ENCODE measurements at places on chromosomes 7 and 10.

- DNase-seq = no peak
These were observed 24.4 kb downstream of the MRPS33 start for GRCh38 chr7:140990193-140990962.

DNA sequence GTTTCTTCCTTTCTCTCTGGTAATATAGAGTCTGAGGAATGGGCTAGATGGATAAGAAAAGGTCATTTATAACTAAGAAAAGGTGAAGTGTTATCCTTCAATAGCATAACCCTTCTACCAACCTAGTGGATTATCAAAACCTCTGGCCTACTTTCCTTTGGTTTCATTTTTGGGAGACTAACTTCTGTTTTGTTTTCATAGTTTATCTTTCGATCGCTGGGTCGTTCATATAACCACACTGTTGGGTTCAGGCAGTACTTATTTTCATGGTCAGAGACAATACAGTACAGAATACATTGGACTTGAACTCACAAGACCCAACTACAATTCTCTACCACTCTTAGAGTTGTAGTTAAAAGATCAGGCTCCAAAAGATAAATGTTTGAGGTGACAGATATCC lies 86.5 kb downstream of the UBE2H start:
- no peak for DNase-seq

DNA sequence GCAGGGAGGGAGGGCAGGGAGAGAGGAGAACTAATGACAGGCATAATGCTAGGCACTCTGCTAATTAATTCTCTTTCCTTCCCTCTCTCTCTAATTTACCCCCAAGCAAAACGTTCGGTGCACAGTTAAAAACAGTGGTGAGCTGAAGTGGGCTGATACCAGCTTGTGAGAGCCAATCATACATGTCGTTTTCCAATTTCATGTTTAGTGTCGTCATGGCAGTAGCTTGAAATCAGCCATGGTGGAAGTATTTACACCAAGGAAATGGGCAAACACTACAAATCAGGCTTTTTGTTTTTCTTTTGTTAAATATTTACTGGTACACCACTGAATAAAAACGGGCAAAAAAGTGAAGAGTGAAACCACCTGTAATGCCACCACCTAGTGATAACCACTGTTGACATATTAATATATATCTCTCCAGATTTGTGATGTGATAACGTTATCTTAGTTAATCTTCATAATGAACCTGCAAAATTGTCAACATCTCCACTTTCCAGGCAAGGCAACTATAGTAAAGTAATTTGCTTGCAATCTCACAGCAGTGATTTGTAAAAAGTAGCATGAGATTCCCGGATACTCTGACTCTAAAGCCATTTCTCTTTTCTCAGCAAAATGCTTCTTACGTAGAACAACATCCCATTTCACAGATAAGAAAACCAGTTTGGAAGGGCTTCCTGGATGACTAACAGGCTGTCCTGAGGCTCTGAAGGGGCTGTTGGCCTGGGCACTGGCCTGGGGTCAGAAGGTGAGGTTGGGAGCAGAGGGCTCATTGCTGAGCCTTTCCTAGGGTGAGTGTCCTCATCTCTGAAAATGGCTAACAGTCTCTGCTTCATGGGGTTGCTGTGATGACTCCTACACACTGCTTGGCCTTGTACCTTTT lies 83.7 kb downstream of the ATXN7L1 start:
- DNase-seq = no peak

DNA sequence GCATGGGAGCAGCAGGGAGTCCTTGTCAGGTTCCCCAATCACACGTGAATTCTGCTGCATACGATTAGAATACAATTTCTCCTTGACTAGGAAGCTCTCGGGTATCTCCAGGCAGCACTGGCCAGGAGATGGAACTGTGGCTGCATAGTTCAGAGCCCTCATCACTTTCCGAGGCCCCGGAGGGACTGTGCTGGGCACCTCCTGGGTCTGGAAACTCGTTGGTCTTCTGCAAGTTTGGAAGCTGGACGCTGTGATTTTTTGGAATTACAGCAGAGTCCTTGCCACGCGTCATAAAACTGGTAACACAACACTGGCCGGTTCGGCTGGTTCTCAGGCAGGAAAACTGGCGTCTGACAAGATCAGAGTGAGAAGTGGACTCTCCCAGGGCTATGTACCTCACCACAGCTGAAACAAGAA lies 216.1 kb downstream of the CCDC3 start:
- no peak for DNase-seq

- DNase-seq = no peak
These were observed 832.1 kb downstream of the CNTNAP2 start for GRCh38 chr7:146948703-146949102.

GRCh38 chr7:9125246-9125645 lies 691.8 kb downstream of the NXPH1 start:
- no peak for DNase-seq

DNA sequence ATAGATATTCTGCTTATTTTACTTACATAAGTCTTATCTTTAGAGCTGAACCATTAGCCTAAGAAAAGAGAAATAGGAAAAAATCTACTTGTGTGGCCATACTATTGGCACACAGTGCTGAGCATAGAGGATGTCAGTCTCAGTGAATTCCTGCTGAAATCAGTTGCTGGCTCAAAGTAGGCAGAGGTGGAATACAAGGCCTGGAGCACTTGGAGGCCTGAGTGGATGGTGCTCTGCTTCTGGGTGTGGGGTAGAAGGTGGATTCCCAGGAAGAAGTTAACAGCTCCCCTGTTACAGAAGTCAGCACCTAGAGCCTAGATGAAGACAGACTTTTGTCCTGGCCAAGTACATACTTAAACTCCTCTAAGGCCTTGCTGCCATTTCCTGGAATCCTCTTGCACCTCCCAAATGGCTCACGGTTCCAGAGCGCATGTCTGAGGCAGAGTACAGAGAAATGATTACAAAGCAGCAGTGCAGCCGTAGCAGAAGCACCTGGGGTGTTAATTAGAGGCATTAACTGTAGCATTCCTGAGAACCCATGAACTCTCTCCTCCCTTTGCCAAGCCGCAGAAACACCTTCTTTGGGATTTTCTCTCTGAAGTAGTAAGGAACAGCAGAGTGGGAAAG lies 18.0 kb upstream of the XPNPEP1 start:
- DNase-seq = no peak

- DNase-seq = no peak
These were observed 35.4 kb upstream of the PPP2R2D start for GRCh38 chr10:131865223-131865917.

DNA sequence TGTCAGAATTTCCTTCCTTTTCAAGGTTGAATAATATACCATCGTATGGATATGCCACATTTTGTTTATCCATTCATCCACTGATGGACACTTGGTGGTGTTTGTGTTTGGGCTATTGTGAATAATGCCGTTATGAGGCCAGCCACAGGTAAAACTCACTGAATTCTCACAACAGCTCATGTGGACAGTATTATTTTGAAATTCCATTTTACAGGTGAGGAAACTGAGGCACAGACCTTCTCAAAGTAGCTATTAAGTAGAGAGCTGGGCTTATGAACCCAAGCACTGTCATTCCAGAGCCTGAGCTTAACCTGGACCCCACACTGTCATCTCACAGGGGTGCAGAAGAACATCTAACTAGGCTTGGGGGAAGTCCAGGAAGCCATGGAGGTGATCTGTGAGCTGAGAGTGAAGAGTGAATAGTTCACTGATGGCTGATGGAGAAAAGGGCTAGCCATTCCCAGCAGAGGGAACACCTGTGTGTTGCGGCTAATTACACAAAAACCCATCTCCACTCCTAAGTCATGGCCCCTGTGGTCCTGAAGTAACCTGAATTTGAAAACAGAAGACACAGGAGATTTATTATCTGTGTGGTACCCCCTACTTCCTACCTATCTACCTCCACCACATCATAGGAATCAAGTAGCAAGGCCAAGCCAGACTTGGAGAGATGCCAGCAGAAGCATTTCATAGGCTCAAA lies 8.7 kb downstream of the INMT start:
- no peak for DNase-seq
